Dermis blood vessel endothelial cell (primary cell): ENCODE measurements at places on chromosomes 4 and X.

DNA sequence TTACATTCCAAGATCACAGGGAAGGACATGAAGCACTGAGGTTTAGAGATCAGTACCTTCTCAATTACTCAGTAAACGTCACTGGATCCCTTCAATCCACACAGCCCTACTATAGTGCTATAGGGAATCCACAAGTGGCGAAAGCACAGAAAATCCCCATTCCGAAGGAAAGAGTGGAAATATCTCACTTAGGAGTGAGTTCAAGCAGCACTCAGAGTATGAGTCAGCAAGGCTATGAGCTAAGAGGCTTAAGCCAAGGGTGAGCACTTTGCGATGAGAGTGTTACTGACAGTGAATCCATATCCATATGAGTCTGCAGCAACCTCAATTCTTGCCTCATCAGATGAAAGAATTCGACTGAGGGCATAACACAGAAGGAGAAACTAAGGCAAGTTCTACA, 165.1 kb downstream of the VSIG4 start:
- DNase-seq = no peak

DNA sequence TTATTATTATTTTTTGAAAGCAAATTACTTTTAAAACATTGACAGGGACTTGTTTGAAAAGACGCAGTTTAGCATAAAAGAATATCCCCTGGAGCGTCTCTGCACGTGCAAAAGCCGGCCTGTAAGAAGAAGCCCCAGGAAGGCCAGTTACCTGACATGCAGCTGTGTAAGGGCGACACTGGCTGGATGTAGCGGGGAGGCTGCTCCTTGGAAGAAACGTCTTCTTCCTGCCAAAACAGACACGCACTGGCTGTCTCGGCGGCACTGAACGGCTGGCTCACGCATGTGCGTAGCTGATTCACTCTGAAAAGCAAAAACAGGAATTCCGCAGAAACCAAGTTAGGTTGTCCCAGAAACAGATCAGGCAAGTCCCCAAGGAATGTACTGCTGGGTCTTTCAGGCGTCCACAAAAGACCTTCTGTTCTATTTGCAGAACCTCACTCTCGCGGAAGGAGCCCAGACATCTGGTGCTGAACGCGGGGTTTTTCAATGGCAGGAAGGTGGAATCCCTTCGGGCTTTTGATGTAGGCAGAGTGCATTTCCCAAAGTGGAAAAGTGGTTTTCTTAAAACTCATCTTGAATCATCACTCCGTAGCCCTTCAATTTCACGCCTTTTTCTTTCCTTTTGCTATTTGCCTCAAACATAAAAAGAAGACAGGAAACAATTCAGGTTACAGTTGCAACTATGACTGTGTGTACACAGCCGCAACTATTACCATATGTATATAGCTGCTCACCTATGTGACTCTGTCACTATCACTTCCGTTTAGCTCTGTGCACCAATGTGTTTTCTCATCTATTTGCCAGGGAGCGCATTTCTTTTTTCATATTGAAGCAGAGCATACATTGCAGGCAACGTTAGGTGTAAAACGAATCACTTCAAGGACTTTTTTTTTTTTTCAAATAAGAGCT, 38.1 kb upstream of the ARSH start:
- DNase-seq = peak; percentile 64

GRCh38 chr4:168803732-168804131, 206.3 kb downstream of the CBR4 start:
- DNase-seq = peak; percentile 87

DNA sequence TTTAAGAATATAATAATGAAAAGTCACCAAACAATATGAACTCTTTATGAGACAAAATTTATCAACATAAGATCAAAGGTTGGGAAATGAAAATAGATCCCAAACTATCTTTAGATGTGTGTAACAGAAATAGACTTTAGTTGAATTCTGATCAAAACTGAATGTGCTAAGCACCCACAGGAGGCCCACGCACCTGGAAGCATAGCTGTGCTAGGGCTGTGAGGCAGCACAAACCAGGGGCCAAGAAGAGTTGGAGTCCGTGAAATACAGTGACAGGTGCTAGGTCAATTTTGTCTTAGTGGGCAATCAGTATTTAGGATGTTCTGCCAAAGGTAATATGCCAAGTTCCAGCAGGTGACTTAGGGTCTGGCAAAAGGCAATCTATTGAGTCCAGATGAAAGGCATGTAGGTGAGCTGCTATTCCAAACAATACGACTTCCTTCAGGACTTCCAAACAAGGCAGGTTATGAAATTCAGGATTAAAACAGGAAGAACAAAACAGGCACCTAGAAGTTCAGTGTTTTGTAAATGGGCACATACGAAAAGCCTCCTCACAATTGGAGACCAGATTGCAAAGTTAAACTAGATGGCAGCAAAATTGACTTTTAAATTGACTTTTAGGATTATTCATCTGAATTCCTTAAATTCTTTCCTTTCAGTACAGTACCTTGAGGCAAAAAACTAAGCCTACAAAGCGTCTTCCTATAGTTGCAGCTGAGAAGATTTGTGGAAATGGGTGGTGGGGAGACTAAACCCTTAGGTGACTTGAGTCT, 4.7 kb upstream of the PCDH18 start:
- no peak for DNase-seq

GRCh38 chr4:68630371-68630770, 40.1 kb downstream of the UGT2B15 start:
- no peak for DNase-seq

DNA sequence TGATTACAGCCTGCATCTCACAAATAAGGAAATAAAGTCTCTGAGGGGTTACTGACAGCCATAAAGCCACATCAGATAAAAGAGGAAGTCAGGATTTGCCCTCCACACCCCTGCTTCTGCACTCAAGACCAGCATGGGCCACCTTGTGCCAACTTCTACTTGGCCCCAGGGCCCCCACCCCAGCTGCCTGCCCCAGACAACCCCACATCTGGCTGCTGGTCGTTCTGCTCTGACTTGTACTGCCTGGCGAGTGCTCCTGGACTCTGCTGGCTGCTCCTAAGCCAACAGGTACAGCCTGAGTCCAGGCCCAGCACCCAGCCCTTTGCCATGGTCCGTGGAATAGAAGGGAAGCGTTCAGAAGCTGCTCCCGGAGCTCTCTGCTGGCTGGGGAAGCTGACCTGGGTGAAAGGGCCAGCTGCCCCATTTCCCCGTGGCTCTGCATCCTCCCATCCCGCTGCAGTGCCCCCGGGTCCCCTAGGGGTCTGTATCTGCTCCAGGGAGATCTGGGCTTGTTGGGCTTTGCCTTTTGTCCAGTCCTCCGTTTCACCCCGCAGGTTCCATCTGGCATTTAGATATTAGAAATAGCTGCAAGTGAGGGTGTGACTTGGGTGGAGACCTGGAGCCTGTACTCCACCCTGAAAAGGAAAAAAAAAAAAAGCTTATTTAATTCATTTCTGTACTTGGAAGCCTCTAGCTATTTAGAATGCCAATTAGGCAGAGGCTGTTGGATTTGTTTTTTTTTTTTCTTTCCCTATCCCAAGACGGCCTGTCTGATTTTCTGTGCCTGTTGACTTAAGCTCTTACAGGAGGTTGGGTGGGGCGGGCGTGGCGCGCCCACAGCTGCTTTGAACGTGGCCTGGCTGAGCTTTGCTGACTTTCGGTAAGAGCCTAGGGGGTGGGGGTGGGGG, 194.7 kb downstream of the PTTG2 start:
- DNase-seq = no peak

DNA sequence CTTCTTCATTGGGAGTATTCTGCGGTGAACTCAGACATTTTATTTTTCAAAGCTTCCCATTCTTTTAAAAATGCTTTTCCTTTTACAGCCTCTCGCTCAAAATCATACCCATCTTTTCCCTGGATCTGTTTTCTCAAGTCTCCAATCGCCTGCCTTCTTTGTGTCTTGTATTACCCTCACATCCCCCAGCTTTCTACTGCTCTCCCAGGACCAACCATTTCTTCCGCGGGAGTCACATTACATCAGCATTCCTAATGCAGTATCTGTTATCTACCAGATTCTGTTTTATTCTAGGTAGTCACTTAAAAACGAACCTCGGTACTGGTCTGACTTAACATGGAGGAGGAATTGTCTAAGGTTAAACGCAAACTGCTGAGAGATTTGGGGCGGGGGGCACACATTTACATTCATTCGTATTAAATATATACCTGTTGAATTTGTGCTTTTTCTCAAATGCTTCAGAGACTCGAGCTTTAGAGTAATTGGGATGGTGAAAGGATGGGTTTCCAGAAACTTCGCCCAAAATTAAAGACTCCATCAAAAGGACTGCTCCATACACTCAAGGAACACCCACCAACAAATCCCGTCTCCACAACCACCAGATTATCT, 493 bp upstream of the UCHL1 start:
- no peak for DNase-seq

GRCh38 chr4:39330353-39330752, 35.8 kb downstream of the RFC1 start:
- no peak for DNase-seq
